ENCODE measurements at places on chromosomes 5 and 9.

DNA sequence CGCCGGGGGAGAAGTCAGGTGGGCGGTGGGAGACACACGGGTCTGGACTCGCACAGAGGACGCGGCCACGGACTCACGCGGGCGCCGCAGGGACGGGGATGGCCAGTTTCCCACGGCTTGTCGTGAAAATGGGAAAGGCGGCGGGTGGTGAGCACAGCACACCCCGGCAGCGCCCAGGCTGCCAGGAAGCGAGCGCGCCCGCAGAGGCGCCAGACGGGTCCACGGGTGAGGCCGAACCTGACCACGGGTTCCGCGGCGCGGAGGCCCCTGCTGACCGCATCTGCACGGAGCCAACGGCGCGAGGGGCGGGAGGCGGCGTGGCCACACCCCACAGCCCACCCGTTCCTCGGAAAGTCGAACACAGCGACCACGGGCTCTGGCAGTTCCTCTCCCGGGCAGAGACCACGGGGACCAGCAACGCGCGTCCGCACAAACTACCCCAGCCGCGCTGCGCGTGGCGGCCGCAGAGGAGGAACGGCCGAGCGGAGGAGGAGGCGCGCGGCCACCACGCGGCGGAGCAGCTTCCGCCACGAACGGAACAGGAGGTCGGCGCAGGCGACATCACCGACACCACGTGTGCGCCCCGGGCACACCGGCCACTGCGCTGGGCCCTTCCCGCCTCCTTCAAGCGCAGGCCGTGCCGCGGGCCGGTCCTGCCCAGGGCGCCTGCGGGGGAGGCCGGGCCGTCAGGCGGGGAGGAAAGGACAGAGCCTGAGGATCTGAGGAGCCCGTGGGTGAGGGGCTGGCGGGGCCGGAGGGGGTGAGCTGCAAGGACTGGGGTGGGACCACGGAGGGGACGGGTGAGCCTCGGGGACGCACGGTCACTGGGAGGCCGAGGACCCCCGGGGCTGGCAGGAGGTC, 5.6 kb downstream of the EXD3 start:
- no peak for DNase-seq

GRCh38 chr5:44887722-44888121, 79.0 kb downstream of the MRPS30 start:
- no peak for DNase-seq

DNA sequence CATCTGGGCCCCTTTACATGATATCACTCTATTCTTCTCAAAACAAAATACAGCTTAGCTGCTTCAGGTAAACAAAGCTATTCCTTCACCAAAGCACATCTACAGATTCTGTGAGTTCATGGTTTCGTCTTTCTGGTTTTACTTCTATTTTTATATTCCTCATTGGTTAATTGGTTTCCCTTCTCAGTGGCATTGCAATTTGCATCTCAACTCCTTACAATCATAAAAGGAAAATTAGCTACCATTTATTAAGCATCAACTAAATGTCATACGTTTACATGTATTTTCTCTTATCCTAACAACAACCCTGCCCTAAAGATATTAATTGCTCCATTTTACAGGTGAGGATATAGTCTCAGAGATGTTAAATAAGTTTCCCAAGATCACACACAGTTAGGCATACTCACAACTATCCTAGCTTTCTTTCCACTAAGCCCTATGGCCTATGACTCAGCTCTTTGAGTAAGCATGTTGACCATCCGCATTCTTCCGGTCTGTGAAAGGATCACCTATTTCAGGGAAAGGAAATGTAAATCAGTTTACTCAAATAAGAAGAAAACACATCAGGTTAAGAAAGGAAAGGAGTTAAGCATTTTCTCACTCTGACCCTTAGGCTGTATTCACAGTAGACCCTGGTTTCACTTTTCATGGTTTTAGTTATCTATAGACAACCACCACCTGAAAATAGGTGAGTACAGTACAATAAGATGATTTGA, 146.1 kb downstream of the CAAP1 start:
- DNase-seq: no peak

DNA sequence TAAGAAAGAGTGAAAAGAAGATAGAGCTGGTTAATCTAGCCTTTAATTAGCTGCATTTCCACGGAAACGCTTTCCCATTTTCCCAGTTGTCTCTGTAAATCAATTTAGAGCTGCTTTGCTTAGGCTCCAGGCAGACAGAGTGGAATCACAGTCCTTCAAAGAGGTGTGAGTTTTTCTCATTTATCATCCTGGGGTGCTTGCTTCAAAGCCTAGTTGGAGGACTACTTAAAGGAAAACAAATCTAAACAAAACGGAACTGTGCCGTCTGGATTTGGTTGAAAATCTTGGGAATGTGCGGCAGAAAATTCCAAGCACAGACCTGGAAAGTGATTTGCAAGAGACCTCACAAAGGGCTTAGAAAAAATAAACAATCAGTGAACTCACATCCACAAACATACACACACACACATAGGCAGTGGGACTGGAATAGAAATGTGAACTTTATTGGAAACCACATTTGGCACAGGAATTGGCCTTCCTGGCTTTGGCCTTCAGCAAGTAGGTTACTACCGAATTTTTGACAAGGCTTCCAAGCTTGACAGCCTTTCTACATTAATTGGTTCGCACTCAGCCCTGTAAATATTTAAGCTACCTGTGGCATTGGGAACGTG, 235.2 kb upstream of the SLC24A2 start:
- no peak for DNase-seq

GRCh38 chr9:89902450-89903140, 297.8 kb downstream of the GADD45G start:
- DNase-seq: no peak

- DNase-seq: no peak
Measured at GRCh38 chr5:158502686-158503085, 597.0 kb downstream of the EBF1 start.
